ENCODE measurements at places on chromosomes 3 and 15.

DNA sequence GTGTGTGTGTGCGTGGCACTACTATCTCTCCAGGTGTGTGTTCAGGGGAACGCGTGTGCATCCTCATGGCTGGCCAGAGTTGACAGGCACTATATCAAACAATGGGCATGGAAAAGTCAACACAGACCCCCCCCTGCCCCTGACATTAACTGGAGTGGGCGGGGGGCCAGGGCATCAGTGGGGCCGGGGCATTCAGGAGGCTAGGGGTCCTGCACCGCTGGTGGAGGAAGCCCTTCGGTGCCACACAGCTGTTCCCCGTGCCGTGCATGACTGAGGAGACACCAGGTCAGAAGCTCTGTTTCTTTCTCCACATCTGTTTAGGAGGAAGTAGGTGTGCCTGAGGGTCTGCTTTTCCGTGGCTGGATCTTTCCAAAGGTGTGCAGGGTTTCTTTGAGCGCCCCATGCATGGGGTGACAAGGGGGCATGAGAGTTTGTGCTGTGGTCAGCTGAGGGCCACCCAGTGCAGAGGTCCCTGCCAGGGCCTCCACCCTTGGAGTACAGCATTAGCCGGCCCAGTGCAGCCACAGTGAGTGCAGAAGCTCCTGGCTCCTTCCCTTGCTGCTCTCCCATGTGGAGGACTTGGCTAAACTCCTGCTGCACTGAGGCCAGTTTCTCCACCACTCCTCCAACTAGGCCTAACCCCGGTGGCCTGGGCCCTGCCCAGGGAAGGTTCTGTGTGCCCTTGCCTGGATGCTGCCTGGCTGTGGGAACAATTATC, 7.5 kb downstream of the C3orf22 start:
- DNase-seq = no peak

DNA sequence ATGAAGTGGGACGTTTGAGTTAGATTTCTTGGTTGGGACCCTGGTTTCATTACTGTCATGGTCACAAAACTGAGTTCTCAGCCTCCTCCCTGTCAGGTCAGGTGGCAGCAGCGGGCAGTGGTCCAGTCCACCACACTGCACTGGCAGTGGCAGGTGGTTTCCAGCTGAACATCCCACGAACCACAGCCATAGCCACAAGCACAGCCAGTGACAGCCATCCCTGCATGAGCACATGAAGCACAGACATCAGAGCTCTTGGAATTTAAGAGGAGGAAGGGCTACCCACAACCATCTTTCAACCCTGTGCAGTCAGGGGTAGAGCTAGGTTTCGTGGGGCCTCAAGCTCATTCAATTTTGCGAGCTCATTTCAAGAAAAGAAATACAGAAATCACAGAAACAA, 1.5 kb downstream of the RETNLB start:
- no peak for DNase-seq

DNA sequence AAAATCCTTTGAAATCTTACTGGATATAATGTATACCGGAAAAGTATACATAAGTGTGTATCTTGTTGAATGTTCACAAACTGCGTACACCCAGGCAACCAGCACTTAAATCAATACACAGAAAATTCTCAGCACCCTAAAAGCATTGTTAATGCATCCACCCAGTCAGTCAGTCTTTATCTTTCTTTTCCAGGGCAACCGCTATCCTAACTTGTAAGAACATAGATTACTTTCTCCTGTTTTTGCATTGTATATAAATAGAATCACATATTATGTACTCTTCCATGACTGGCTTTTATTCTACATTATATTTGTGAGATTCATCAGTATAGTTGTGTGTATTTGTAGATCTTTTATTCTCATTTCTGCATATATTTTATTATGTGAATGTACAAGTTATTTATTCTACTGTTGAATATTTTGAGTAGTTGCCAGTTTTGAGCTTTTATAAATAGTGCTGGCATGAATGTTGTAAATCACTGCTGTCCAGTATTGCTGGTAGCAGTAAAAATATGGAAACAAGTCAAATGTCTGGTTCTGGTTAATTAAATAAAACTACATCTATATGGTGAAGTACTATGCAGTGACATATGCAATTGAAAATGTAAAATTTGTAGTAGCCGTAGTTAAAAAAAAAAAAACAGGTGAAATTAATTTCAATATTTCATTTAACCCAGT, 62.1 kb downstream of the PDCD6IP start:
- DNase-seq = no peak

DNA sequence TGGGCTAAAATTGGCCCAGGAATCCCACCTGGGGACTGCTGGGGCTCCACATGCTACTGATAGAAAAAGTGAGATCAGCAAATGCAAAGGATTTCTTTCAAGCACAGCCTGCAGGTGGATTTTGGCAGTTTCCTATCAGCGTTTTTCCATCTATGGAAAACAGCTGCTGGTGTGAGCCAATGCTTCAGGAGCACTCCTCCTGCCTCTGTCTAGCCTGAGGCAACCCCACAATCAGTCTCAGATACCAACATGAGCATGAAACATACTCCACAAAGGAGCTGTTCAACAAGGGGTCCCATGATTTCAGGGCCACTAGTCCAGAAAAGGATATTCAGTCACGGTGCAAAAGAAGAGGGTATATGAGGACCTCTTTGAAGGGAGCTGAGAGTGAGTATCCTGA, 311.5 kb upstream of the THBS1 start:
- no peak for DNase-seq

GRCh38 chr3:187473778-187474406, 105.7 kb downstream of the RTP4 start:
- no peak for DNase-seq

GRCh38 chr3:134094491-134094890, 64.8 kb upstream of the SLCO2A1 start:
- no peak for DNase-seq

DNA sequence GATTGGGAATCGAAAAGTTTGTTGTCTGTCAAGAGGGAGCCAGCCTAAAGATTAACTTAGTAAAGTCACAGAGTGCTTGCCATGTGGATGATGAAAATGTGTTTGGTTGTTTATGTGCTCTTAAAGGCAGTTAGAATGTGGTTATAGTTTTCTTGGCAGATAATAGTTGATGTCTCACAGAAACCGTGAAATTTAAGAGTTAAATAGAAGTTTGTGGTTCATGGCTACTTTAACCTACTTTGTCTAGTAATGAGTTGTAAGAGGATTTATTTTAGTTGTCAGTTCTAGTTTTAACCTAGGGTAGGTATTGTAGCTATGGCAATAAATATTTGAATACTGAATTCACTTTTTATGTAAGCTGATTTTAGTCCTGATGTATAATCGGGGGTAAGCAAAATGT, 36.4 kb upstream of the EIF3J start:
- no peak for DNase-seq
